Left lung (tissue), 14 donors: ENCODE measurements at places on chromosomes 7 and 10. TPM values are rescaled to one million over a fixed set of nuclear protein-coding genes. Genes with fewer than 3 reads are reported as not detected.

Gene KEL
- 0.96 TPM for total RNA-seq

Gene FAM204A
- total RNA-seq = 54.5 TPM

Gene TUBAL3
- not detected for total RNA-seq

Gene XPNPEP1
- 49.0 TPM for total RNA-seq

Gene VIPR2
- total RNA-seq = 0.47 TPM

Gene CALCR
- 0.16 TPM for total RNA-seq

Gene AFAP1L2
- total RNA-seq = 6.7 TPM

DNA sequence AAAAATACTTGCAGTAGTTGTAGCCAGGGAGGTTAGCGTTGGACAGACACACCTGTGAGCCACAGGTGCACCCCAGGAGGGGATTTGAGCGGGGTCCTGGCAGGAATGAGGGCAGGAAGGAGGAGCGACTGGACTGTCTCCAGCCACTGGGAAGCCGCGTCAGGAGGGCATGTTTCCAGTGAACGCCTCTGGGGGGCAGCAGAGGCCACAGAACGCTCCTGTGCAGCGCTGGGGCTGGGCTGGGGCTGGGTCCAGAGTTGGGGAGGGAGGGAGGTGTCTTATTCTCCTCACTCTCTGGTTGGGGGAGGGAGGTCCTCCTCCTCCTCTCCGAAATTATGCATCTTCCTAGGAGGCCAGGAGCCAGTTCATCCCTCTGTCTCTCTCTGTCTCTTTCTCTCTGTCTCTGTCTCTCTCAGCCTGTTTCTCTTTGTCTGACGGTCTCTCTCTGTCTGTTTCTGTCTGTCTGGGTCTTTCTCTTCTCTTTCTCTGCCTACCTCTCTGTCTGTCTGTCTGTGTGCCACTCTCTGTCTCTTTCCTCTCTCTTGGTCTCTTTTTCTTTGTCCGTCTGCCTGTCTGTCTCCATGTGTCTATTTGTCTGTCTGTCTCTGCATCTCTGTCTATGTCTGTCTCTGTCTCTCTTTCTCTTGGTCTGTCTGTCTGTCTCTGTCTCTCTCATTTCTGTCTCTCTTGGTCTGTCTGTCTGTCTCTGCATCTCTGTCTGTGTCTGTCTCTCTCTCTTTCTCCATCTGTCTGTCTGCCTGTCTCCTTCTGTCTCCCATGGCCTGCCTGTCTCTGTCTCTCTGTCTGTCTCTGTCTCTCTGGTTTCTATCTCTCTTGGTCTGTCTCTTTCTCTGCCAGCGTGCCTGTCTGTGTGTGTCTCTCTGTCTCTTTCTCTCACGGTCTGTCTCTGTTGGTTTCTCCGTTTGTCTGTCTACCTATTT lies 9.9 kb upstream of the PSMG3 start:
- peak; percentile 78 for DNase-seq

DNA sequence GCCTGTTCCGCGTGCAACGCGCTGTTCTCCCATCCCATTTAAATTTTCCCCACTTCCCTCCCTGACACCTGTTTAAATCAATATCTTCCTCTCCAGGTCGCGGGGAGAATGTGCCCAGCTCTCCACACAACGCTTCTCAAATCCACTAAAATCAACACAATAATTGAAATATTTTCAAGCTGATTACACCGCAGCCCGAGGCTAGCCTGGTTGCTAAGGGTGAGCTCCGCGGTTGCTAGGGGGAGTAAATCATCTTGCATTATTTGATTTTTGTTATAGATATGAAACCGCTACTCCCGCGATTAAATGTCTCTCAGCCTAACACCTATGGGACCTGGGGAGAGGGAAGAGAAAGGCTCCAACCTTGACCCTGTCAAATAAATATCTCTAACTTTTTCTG lies 36.2 kb downstream of the UNCX start:
- DNase-seq = no peak

DNA sequence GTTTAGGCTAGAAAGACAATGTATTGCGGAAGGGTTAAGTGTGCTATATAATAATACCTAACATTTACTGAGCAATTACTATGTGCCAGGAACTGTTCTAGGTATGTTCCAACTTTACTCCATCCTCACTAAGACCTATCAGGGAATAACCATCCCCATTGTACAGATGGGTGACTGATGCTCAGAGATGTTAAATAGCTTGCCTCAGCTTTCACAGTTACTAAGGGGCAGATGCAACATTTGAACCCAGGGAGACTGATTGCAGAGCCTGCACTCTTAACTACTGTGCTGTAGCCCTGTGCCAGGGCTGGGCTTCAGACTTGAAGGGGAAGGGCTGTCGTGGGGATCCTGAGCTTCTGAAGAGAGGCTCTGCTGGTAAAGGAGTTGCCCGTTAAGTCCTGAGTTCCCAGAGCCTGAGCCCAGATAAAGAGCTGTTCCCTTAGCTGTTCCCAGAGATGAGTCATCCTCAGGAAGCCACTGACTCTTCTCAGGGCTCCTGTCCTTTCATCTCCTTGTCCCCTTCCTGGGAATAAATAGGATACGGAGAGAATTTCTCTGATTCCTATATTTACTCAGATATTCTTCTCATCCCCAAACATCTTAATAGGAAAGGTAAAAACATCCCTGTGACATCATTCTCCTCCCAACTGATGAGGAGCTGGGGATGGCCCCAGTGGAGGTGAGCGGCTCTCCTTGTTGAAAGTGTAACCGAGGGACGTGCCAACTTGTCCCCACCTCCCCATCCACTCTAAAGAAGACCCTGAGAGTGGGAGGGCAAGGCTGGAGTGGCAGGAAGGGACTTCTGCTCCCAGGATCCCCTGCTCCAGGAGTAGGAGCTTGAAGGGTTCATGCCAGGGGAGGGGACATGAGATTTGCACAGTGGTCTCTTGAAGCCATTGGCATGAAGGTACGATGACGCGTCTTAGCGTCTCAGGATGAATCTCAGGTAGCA lies 28.0 kb upstream of the HABP2 start:
- no peak for DNase-seq

- no peak for DNase-seq
Observed at GRCh38 chr10:23331567-23332301, 12.9 kb downstream of the C10orf67 start.

DNA sequence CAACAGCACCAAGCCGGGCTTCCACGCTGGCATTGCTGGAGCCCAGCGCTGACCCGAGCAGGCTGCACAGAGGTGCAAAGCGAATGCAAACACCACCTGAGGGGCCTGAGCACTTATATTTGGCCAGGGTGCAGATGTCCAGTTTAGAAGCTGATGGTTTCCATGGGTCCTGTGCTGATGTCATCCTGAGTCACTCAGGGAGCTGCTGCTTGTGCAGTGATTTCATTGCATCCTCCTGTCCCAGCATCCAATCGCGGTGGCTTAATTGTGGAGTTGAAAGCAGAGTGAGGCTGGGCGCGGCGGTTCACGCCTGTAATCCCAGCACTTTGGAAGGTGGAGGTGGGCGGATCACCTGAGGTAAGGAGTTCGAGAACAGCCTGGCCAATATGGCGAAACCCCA lies 410.2 kb upstream of the KLF6 start:
- DNase-seq = no peak

- DNase-seq = no peak
Observed at GRCh38 chr7:27459021-27459730, 203.5 kb downstream of the HIBADH start.

- no peak for DNase-seq
Observed at GRCh38 chr10:100303724-100304319, 17.3 kb upstream of the BLOC1S2 start.

- DNase-seq = no peak
Observed at GRCh38 chr7:41142904-41143473, 559.9 kb downstream of the INHBA start.
